ENCODE measurements at places on chromosomes 2 and 18. TPM values are rescaled to one million over a fixed set of nuclear protein-coding genes. Genes with fewer than 3 reads are reported as not detected.

The TGFBRAP1 gene
- total RNA-seq: 28.9 TPM

The SERPINB12 gene
- not detected for total RNA-seq

The DUSP11 gene
- total RNA-seq: 15.3 TPM

The INPP4A gene
- 18.2 TPM for total RNA-seq

The HJURP gene
- total RNA-seq: 1.1 TPM

The CRYBA2 gene
- not detected for total RNA-seq

The CREB1 gene
- 19.6 TPM for total RNA-seq

The SMAD4 gene
- total RNA-seq: 163 TPM

The HS6ST1 gene
- total RNA-seq: 46.4 TPM

The CNDP1 gene
- not detected for total RNA-seq
